ENCODE measurements at places on chromosomes 2 and 18. TPM values are rescaled to one million over a fixed set of nuclear protein-coding genes. Genes with fewer than 3 reads are reported as not detected.
A peak's percentile ranks its signal among the peaks of the same experiment; 100 is the strongest.

DNA sequence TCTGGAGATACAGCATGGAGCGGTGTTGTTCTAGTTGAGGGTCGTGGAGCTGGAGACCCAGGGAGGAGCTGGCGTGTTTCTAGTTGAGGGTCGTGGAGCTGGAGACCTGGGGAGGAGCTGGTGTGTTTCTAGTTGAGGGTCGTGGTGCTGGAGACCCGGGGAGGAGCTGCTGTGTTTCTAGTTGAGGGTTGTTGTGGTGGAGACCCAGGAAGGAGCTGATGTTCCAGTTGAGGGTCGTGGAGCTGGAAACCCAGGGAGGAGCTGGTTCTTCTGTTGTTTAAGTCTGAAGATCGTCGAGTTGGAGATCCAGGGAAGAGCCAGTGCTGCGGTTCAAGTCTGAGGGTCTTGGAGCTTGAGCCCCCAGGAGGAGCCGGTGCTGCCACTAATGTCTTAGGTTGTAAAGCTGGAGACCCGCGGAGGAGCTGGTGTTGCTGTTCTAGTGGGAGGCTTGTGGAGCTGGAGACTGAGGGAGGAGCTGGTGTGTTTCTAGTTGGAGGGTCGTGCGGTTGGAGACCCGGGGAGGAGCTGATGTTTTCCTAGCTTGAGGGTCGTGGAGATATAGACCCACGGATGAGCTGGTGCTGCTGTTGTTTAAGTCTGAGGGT lies 155.3 kb downstream of the RTP5 start:
- no peak for DNase-seq

GRCh38 chr2:58427572-58428095 lies 186.5 kb upstream of the FANCL start:
- peak; percentile 35 for DNase-seq

SERPINB13 gene
- total RNA-seq: not detected

- DNase-seq: no peak
Measured at GRCh38 chr2:61172671-61173070, 10.7 kb downstream of the C2orf74 start.

- no peak for DNase-seq
Measured at GRCh38 chr2:54942373-54942772, 107.9 kb downstream of the RTN4 start.

GRCh38 chr2:133821107-133821760 lies 253.0 kb upstream of the NCKAP5 start:
- DNase-seq: no peak

DNA sequence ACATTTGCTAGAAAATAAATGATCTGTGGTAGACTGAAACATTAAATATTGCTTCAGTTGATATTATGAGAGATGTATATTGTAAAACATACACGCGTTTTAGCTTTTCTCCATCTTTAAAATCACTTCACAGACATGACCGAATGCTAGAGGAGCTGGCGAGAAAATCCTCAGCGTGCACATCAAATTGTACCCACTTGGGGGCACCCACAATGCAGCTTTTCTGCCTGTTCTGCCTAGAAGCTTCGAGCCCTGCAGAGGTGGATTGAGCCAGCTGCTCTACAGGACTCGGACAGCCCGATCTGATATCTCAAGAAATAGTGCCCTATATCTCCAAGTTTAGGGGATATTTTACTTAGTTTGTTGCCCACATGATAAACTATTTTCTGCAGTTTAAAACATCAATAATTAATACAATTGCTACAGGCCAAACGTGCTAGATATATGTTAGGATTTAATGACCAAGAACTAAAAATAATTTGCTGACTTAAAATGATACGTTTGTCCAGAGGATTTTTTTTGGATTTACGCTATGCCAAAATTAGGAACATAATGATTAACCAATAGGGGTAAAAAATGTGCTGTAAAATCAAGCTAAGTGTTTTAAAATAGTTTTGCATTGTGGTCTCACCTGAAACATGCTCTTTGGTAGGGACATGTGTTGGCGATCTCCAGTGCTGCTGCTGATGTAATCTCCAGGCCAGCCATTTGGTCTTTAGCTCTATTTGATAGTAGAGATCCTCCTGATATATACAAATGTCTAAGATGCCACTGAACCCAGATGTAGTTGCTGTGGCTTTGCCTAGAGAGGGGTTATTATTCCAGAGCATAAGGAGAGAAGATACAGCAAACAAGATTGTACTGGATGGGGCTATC lies 22.3 kb upstream of the ATP5MC3 start:
- DNase-seq: peak; percentile 52
